ENCODE measurements at places on chromosomes 3 and 15.

DNA sequence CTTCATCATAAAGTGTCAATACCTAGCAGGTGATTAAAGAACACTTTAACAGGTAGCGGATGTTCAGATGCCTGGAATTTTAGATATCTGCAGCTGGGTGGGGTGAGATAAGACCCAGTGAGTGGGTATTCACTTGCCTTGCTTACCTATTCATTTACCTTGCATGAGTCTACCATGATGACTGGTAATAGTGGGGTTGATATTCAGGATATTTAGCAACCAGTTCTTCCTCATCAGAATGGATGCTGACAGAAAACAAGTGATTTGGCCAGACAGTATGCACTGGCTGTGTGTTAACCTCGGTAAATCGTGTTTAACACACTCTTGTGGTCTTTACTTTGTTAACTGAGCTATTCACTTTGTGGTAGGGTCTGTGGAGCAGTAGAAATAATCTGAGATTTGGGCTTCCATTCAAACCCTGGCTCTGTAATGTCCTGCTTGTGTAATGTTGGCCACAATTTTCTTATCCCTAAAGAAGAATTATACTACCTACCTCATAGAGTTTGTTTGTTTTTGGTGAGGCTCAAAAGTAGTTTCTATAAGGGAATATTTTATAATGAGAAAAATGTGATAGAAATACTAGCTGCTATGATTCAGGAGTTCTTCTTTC lies 391.9 kb upstream of the TBL1XR1 start:
- no peaks in the 10 kb centered on the region for H3K4me1 ChIP-seq
- no peak for DNase-seq
- no peaks in the 10 kb centered on the region for H3K36me3 ChIP-seq
- no peak overlapping the region for H3K27ac ChIP-seq

- no peak overlapping the region for H3K27ac ChIP-seq
- no peaks in the 10 kb centered on the region for H3K27me3 ChIP-seq
- H3K4me1 ChIP-seq: no peaks in the 10 kb centered on the region
- H3K36me3 ChIP-seq: no peaks in the 10 kb centered on the region
- no peak for DNase-seq
These were observed 552.9 kb upstream of the SUCLG2 start for GRCh38 chr3:68207327-68207726.

DNA sequence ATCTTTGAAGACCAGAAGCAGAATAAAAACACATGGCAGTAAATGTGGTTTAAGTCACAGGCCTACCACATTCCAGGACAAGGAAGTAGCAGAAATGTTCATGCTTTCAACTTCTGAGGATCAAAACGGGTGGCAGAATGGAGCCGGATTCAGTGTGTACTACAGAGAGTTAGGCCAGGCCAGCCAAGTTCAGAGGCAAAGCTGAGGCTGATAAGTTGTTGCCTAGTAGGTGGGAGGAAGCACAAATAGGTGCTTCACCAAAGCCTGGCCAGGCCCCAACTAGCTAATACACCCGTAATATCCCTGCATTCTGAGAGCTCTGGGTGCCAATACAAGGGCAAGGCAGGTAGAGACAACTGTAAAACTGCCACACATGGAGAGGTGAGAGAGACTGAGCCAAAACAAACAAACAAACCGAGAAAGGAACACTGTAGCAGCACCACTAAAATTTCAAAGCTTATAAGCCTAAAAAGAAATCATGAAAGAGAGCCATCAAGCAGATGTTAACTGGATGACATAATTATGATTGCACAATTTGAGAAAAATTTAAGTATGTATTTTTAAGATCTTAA lies 156.4 kb upstream of the CBLB start:
- H3K27ac ChIP-seq: peak overlapping the region; percentile 31
- H3K4me3 ChIP-seq: no peak overlapping the region
- peak; percentile 23 for DNase-seq
- H3K36me3 ChIP-seq: no peaks in the 10 kb centered on the region
- H3K27me3 ChIP-seq: no peaks in the 10 kb centered on the region

DNA sequence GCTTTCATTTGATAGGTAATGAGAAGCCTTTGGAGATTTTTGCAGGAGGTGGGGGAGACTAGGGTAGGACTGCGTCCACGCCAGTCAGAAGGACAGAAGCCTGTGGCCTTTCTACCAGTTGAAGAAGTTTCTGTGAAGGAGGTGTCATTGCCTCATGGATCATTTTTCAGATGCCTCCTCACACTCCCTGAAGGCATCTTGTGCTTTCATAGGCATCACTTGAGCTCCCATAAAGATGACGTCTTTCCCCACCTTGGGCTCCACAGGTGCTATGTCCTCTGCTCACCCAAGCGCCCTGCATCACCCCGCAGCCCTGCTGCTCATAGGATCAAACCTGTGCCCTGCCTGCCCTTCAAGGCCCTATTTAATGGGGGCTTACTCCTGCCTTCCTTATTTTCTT lies 7.5 kb upstream of the ITGA11 start:
- H3K27me3 ChIP-seq: no peaks in the 10 kb centered on the region
- H3K36me3 ChIP-seq: no peaks in the 10 kb centered on the region
- H3K27ac ChIP-seq: no peak overlapping the region
- DNase-seq: no peak
- H3K4me1 ChIP-seq: no peaks in the 10 kb centered on the region

GRCh38 chr15:44092221-44092620 lies 102.8 kb downstream of the FRMD5 start:
- H3K36me3 ChIP-seq: no peaks in the 10 kb centered on the region
- no peak for DNase-seq

- H3K4me3 ChIP-seq: peak overlapping the region; percentile 93
- no peaks in the 10 kb centered on the region for H3K27me3 ChIP-seq
- peaks cover 30% of the 10 kb centered on the region for H3K4me1 ChIP-seq
- H3K36me3 ChIP-seq: peaks cover 10% of the 10 kb centered on the region
- DNase-seq: no peak
- H3K27ac ChIP-seq: peak overlapping the region; percentile 97
These were observed 3.5 kb downstream of the PFN2 start for GRCh38 chr3:149967086-149967685.

DNA sequence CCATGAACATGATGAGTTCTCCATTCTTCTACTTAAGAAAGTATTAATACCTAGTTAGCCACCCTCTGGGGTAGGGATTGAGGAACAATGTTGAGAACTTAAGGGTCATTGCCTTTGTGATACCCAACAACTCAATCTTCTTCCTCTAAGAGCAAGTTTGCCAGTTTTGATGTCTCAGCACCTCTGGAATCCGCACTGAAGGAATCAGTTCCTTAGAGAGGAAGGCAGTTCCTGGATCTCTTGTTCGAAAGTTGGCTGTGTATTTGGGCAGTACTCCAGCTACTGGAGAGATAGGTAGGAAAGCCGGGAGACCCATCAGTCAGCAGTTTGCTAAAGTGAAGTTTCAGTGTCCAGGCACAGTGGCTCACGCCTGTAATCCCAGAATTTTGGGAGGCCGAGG lies 35.6 kb upstream of the MTHFS start:
- no peaks in the 10 kb centered on the region for H3K27me3 ChIP-seq
- H3K36me3 ChIP-seq: no peaks in the 10 kb centered on the region
- no peaks in the 10 kb centered on the region for H3K4me1 ChIP-seq
- no peak overlapping the region for H3K27ac ChIP-seq

DNA sequence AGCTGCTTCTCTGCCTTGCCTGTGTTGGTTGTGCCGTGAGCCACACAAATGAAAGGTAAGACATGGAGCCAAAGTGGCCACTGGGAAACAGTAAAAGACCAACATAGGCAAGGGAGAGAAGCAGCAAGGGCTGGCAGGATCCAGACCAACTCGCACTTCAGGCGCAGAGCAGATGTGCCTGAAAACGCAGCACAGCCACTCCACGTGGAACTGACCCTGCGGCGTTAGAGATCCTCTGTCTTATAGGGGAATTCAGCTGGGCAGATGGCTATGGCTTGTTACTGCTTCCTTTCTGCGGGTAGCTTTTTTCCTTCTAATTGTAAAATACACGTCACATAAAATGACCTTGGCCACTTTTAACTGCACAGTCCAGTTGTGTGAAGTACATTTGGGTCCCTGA lies 10.4 kb upstream of the GHRL start:
- DNase-seq: no peak
- H3K27ac ChIP-seq: no peak overlapping the region
- H3K27me3 ChIP-seq: no peaks in the 10 kb centered on the region
- peaks cover 85% of the 10 kb centered on the region for H3K36me3 ChIP-seq
- H3K4me1 ChIP-seq: no peaks in the 10 kb centered on the region

- no peak overlapping the region for H3K4me3 ChIP-seq
- H3K4me1 ChIP-seq: no peaks in the 10 kb centered on the region
- no peaks in the 10 kb centered on the region for H3K27me3 ChIP-seq
- no peak overlapping the region for H3K27ac ChIP-seq
- DNase-seq: no peak
- H3K36me3 ChIP-seq: no peaks in the 10 kb centered on the region
These were observed 29.6 kb downstream of the LRRC3B start for GRCh38 chr3:26652164-26652563.

DNA sequence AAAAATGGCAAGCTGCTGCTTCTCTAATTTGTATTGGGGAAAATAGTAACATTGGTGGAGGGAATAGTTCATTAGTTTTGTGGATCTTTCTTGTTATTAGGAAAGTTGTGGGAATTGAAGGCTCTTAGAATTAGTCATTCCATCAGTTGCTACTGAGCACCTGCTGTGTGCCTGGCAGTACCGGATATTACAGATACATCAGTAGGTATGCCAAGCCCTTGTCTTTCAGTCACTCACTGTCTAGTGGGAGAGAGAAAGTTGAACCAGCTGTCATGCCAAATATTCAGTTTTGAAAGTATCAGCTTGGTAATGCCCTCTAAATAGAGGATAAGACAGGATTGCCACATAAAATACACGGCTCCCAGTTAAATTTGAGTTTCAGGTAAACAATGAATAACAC lies 32.5 kb downstream of the IGSF10 start:
- no peaks in the 10 kb centered on the region for H3K36me3 ChIP-seq
- DNase-seq: no peak
- no peaks in the 10 kb centered on the region for H3K4me1 ChIP-seq
- no peak overlapping the region for H3K27ac ChIP-seq
- H3K27me3 ChIP-seq: no peaks in the 10 kb centered on the region

GRCh38 chr15:64246364-64247189 lies 83.8 kb upstream of the PPIB start:
- H3K4me1 ChIP-seq: no peaks in the 10 kb centered on the region
- no peak overlapping the region for H3K27ac ChIP-seq
- DNase-seq: no peak
- no peaks in the 10 kb centered on the region for H3K27me3 ChIP-seq
- no peak overlapping the region for H3K4me3 ChIP-seq

DNA sequence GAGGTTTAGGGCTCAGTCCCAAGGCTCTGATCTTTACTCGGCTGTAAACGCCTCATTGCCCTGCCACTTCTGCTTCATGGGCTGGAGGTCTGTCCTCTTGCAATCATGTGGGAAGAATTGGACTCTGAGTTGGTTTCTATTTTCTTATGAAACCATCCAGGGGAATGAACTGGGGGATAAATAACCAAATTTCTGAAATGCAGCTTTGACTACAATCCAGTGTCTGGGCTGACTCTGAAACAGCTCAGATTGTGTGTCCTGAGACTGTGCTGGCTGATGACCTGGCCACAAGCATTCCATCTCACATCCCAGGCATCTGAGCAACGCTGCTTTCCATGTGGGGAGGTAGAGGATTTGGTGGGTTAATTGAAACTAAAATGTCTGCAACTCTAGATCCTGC lies 71.0 kb upstream of the GALNT15 start:
- H3K27me3 ChIP-seq: no peaks in the 10 kb centered on the region
- DNase-seq: peak; percentile 72
- H3K36me3 ChIP-seq: no peaks in the 10 kb centered on the region
- no peak overlapping the region for H3K4me3 ChIP-seq

GRCh38 chr3:150545419-150546225 lies 674 bp downstream of the SERP1 start:
- no peaks in the 10 kb centered on the region for H3K27me3 ChIP-seq
- no peak for DNase-seq
- H3K36me3 ChIP-seq: peaks cover 5% of the 10 kb centered on the region
- no peaks in the 10 kb centered on the region for H3K4me1 ChIP-seq

DNA sequence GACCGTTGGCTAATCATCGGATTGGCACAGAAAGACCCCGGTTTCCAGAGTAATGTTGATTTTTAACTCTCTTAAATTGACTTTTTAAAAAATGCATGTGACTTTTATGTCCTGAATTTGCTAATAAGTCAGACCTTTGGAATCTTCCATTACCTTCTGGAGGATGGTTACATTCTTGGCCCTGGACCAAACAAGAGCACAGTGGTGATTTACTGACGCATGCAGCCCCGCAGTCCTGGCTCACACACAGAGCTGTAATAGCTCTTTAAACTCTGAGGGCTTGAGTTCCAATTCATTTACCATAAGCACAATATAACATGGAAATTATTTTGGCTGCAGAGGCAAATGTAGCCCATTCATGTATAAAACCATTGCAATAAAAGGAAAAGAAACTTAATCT lies 25.1 kb downstream of the SOX14 start:
- H3K4me3 ChIP-seq: no peak overlapping the region
- no peak for DNase-seq
- H3K27ac ChIP-seq: no peak overlapping the region
- no peaks in the 10 kb centered on the region for H3K36me3 ChIP-seq
- H3K4me1 ChIP-seq: no peaks in the 10 kb centered on the region

DNA sequence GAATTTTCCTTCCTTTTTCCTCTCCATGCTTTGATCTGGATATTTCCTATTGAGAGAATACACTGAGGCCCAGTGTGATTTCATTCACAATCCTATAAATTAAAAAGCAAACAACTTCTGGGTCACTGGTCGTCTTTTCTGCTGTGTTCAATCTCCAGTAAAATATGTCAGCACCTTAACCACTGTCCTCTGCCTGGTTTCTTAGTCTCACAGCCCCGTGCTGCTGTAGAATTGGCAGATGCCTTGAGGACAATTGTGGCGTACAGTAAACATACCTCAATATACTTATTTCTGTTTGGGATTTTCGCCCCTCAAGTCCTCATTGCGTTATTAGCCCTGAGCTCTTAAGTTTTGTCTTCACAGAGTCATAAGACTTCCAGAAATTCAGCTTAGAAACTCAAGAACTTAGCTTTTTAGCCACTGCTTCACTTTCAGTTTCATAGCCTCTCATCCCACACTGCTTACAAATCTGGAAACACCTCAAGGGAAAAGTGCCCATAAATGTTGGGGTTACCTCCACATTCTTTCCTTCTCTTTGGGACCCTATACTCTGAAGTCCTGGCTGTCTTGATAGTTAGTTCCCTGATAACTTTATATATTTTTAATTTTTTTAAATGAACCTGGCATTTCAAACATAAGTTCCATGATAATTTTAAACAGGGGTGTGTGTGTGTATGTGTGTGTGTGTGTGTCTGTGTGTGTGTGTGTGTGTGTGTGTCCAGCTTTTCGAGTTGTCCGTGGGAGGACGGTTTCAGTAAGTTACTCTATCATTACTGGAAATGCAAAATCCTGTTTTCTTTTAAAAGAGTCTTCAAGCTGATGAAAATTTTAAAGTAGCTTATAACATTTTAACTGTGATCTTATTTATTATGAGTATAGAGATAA lies 238.4 kb upstream of the CTDSPL start:
- no peaks in the 10 kb centered on the region for H3K27me3 ChIP-seq
- no peaks in the 10 kb centered on the region for H3K36me3 ChIP-seq
- peak overlapping the region; percentile 15 for H3K27ac ChIP-seq

Data from tibial artery (tissue), 4 donors.